ENCODE measurements at places on chromosomes 3 and 15. TPM values are rescaled to one million over a fixed set of nuclear protein-coding genes. Genes with fewer than 3 reads are reported as not detected.

DNA sequence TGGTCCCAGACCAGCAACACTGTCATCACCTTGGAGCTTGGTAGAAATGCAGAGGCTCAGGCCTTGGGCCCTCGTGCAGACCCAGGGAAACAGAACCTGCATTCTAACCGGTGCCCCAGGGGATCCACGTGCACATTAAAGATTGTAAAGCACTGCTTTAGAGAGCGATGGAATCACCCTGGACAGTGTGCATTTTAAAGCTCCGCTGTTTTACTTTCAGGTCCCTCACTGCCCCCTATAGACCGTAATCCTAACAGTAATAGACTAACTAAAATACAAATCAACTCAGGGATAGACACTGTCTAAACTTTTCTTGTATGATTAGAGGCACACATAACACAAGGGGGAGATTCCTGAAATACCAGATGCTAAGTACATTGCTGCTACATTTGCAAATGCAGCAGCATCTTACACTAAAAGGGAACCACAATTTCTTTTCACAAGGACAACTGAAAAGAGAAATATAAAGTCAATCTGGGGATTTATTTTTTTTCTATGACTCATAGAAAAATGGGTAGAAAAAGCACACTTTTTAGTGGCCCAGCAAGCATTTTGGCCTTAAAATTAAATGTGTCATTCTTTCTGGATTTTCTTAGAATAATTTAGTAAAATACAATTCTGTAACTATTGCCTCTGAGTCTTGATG lies 10.5 kb upstream of the SH3GL3 start:
- no peaks in the 10 kb centered on the region for H3K27me3 ChIP-seq
- H3K27ac ChIP-seq = no peak overlapping the region
- no peaks in the 10 kb centered on the region for H3K4me1 ChIP-seq

DNA sequence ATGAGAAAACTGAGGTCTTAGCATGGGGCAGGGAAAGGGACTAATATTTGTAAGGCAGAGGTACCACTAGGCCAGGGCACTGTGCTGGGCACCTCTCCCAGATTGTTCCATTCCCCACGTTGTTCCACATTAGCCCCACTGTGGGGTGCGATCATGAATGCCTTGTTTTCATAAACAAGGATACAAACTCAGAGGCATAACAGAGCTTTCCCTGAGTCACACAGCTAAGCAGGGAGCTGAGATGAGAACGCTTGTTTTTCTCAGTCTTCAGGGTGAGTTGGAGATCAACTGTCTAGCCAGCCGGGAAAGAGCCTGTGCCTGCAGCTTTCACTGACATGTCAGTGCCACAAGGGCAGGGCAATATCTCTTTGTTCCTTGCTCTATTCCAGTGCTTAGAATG lies 47.9 kb upstream of the ITGA11 start:
- peaks cover 8% of the 10 kb centered on the region for H3K27me3 ChIP-seq
- no peak overlapping the region for H3K27ac ChIP-seq
- peak; percentile 12 for DNase-seq
- H3K4me3 ChIP-seq = no peak overlapping the region
- H3K36me3 ChIP-seq = no peaks in the 10 kb centered on the region

GRCh38 chr15:67105065-67105951 lies 39.9 kb downstream of the SMAD3 start:
- peaks cover 32% of the 10 kb centered on the region for H3K36me3 ChIP-seq
- no peaks in the 10 kb centered on the region for H3K27me3 ChIP-seq
- DNase-seq = peak; percentile 99
- H3K27ac ChIP-seq = peak overlapping the region; percentile 97

GRCh38 chr15:63892794-63893441 lies 59.2 kb upstream of the HERC1 start:
- DNase-seq = no peak
- H3K4me3 ChIP-seq = no peak overlapping the region
- peaks cover 12% of the 10 kb centered on the region for H3K4me1 ChIP-seq
- H3K36me3 ChIP-seq = no peaks in the 10 kb centered on the region

DNA sequence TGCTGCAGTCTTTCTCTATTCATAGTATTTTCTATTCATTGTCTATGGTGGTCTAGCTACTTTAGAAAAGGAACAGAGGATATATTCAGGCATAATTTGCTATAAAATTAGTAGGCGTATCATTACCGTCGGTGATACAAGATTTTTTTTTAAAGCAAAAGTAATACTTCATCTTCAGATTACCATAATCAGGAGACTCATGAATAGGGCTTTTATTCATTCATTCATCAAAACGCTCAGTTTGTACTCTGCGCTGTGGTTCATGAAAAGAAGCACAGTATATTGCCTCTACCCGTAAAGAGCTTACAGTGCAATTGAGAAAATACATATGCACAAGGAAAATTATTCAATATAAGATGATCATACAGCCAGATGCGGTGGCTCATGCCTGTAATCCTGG lies 136.7 kb upstream of the CHRM5 start:
- no peaks in the 10 kb centered on the region for H3K36me3 ChIP-seq
- peaks cover 1% of the 10 kb centered on the region for H3K27me3 ChIP-seq
- no peak overlapping the region for H3K27ac ChIP-seq
- no peaks in the 10 kb centered on the region for H3K4me1 ChIP-seq

GRCh38 chr15:100544338-100544841 lies 15.6 kb upstream of the CERS3 start:
- no peaks in the 10 kb centered on the region for H3K27me3 ChIP-seq
- no peak overlapping the region for H3K27ac ChIP-seq
- H3K36me3 ChIP-seq = no peaks in the 10 kb centered on the region

DNA sequence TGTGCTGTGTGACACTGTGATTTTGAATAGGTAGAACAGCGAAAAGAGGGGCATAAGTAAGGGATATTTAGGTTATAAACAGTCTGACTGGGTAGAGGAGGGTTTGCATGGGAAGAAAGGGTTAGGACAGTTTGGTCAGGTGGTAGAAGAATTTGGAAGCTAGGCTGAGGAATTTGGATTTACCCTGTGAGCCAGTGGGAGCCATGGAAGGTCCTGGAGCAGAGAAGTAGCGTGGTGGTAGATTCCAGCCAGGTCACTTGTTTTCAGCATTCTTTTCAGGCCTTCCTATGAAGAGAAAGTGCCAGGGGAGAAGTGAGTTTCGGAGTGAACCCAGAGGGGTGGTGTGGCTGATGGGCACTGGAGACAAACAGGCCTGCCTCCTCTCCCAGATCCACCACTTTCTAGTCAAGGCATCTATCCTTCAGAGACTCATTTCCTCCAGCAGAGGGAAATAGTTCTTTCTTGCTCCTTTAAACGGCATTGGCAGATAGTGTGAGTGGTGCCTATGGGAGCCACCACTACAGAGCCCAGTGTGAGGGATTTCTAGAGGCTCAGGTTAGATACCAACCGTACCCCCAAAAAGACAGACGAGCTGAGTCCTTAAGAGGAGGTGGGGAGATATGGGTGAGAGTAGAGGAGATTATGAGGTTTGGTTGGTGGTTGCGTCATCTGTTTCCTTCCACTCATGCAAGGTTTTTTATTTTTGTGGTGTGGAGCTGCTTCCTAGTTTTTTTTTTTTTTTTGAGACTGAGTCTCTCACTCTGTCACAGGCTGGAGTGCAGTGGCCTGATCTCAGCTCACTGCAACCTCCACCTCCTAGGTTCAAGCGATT lies 21.2 kb downstream of the PXK start:
- H3K4me1 ChIP-seq = peaks cover 21% of the 10 kb centered on the region
- H3K36me3 ChIP-seq = peaks cover 4% of the 10 kb centered on the region
- no peaks in the 10 kb centered on the region for H3K27me3 ChIP-seq
- H3K27ac ChIP-seq = no peak overlapping the region
- DNase-seq = peak; percentile 39

GRCh38 chr15:90044916-90045371 lies 43.8 kb downstream of the ZNF710 start:
- H3K4me1 ChIP-seq = peaks cover 6% of the 10 kb centered on the region
- DNase-seq = no peak
- no peaks in the 10 kb centered on the region for H3K36me3 ChIP-seq
- no peak overlapping the region for H3K27ac ChIP-seq

DNA sequence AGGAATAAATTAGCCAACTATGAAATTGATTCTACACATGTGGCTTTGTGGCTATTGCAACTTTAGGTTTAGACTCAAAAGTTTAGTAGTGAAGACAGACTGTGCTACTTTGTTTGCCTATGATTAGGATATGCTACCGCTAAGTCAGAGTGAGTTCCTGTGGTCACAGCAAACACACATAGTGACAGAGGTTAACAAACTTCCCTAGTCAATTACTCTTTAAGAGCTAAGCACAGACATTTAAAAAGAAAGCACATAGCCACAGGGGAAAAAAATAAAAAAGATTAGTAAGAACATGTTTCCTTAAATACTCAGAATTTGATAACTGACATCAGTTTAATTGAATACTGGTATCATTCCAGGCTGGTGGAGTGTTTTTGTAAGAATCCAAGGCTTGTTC lies 207.1 kb downstream of the GBE1 start:
- no peaks in the 10 kb centered on the region for H3K27me3 ChIP-seq
- no peak overlapping the region for H3K27ac ChIP-seq
- DNase-seq = peak; percentile 82
- H3K4me1 ChIP-seq = peaks cover 2% of the 10 kb centered on the region
- H3K4me3 ChIP-seq = no peak overlapping the region

DNA sequence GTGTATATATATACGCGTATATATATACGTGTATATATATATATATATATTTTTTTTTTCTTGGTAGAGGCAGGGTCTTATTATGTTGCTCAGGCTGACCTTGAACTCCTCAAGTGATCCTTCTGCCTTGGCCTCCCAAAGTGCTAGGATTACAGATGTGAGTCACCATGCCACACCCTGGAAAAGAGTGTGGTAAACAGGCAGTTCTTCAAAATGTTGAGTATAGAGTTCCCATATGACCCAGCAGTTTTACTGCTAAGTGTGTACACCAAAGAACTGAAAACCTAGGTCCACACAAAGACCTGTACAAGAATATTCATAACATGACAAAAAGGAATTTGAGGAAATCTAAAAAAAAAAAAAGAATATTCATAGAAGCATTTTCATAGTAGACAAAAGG lies 71.8 kb upstream of the GCNT3 start:
- H3K27me3 ChIP-seq = peaks cover 20% of the 10 kb centered on the region
- no peak for DNase-seq
- H3K4me1 ChIP-seq = no peaks in the 10 kb centered on the region
- no peaks in the 10 kb centered on the region for H3K36me3 ChIP-seq
- H3K4me3 ChIP-seq = no peak overlapping the region

DNA sequence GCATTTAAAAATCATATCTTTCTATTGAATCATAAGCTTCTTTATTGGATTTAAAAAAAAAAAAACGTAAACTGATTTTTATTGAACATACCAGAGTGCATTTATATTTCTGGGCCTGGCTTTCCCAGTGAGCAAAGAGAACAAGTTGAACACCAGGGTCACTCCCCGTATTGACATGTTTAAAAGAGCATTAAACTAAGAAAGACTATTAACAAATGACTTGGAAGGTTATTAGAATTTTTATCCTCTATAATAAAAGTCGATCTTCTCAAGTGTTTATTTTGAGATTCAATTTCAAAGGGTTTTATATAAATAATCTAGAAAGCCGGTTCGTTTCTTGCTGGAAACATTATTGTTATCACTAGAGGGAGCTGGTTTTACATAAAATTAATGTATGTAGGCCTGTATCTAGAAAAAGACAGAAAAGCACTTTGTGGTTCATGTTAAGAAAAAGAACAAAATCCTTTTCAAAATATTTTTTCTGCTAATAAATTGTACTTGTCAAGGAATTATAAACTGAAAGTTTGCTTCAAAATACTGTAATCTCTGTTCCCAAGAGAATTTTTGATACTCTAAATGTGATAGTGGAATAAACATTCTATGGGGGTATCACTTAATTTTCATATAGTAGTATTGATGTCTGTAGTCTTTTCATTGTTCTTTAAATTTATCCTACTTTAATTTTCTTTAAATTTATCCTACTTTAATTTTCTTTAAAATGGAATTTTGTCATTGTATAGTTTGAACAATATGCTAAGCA lies 321.8 kb upstream of the MME start:
- H3K27me3 ChIP-seq = no peaks in the 10 kb centered on the region
- peak; percentile 70 for DNase-seq
- no peak overlapping the region for H3K27ac ChIP-seq
- H3K4me1 ChIP-seq = no peaks in the 10 kb centered on the region
- no peaks in the 10 kb centered on the region for H3K36me3 ChIP-seq
- H3K4me3 ChIP-seq = no peak overlapping the region

- peaks cover 16% of the 10 kb centered on the region for H3K4me1 ChIP-seq
- H3K36me3 ChIP-seq = no peaks in the 10 kb centered on the region
- H3K4me3 ChIP-seq = no peak overlapping the region
- peak; percentile 98 for DNase-seq
Observed at GRCh38 chr15:95277266-95277665, 1045.9 kb downstream of the MCTP2 start.

DNA sequence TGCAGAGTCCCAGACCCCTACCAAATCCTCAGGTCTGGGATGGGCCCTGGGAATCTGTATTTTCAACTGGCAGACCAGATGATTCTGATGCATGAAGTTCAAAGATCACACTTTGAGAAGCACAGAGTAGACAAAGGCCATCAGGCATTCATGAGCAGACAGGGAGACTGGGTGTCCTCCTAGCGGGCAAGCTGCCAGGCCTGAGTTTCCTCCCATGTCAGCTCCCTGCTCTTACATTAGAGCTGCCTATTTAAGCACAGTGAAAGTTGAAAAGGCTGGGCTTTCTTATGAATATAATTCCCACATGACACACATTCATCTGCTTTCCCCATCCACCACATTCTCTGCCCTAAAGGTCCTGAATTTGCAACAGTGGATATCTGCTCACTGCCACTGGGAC lies 14.0 kb downstream of the CAPN3 start:
- H3K27ac ChIP-seq = no peak overlapping the region
- H3K27me3 ChIP-seq = no peaks in the 10 kb centered on the region
- H3K4me1 ChIP-seq = peaks cover 2% of the 10 kb centered on the region
- H3K4me3 ChIP-seq = no peak overlapping the region

DNA sequence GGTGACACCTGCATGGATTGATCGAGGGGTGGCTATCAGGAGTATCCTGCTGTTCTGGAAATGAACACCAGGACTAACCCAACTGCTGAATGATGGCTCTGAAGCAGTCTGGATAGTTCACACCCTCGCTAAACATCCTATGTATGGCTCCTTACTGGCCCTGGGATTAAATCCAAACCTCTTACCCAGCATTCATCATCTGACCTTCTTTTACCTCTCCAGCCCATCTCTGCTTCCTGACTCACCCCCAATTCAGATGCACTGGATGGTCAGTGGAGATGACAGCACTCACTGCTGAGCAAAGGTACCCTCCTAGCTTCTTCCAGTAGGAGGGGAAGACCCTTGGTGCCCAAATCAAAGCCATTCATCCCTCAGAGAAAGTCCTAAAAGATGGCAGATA lies 235.2 kb upstream of the TRIM42 start:
- no peak for DNase-seq
- no peak overlapping the region for H3K4me3 ChIP-seq
- no peak overlapping the region for H3K27ac ChIP-seq
- H3K4me1 ChIP-seq = no peaks in the 10 kb centered on the region

Gene MORC1
- total RNA-seq = not detected

Gene LTF
- total RNA-seq = not detected

Gene DUOX2
- not detected for total RNA-seq

Gene CYP11A1
- 0.28 TPM for total RNA-seq

Gene ZPLD1
- under 0.01 TPM for total RNA-seq

Gene CAMKV
- not detected for total RNA-seq

Gene MCTP2
- 8.6 TPM for total RNA-seq

Measured in IMR-90 (cell line).